ENCODE measurements at places on chromosomes 6 and 20. TPM values are rescaled to one million over a fixed set of nuclear protein-coding genes. Genes with fewer than 3 reads are reported as not detected.

The ADGRB3 gene
- polyA plus RNA-seq: 0.31 TPM

GRCh38 chr20:719816-720215 is 44.2 kb upstream of the SCRT2 start:
- H3K36me3 ChIP-seq: no peaks in the 10 kb centered on the region
- no peaks in the 10 kb centered on the region for H3K4me1 ChIP-seq
- DNase-seq: no peak
- no peaks in the 10 kb centered on the region for H3K27me3 ChIP-seq

The TJAP1 gene
- polyA plus RNA-seq: 30.7 TPM

The GPLD1 gene
- polyA plus RNA-seq: 2.9 TPM

DNA sequence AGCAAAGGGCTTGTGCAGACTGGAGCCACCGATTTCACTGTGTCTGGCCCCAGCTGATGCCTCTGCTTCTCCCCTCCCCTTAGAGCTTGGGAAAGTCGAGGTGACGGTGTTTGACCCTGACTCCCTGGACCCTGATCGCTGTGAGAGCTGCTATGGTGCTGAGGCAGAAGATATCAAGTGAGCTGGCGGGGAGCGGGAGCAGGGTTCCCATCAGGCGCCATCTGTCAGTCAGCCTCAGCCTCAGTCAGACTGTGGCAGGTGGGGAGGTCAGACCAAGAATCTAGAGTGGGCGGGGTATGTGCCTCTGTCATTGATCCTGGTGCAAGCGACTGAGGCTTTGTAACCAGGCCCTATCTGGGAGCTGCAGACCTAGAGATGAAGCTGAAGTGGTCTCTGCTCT is 5.5 kb downstream of the ERGIC3 start:
- DNase-seq: no peak
- no peak overlapping the region for H3K27ac ChIP-seq
- peaks cover 6% of the 10 kb centered on the region for H3K4me1 ChIP-seq
- no peaks in the 10 kb centered on the region for H3K27me3 ChIP-seq
- H3K4me3 ChIP-seq: no peak overlapping the region
- peaks cover 25% of the 10 kb centered on the region for H3K36me3 ChIP-seq

The GPSM3 gene
- polyA plus RNA-seq: 9.8 TPM

DNA sequence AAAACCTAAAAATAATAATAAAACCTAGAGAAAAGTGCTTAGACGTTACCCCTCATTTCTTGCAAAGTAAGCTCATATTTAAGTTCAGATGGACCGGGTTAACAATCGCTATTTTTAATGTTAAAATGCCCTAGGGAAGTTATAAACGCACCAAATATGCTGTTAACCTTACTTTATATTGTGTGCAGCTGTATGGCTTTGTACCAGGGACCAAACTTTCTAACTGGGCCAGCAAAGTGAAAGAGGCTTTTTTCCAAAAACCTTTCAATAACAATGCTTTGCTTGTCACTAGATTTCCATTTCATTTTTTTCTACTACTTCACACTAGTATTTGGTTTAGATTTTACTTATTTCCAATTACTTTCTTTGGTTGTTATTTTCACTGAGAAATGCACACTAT is 248.5 kb downstream of the FOXC1 start:
- H3K27me3 ChIP-seq: no peaks in the 10 kb centered on the region
- DNase-seq: no peak
- no peaks in the 10 kb centered on the region for H3K36me3 ChIP-seq
- H3K4me1 ChIP-seq: no peaks in the 10 kb centered on the region
- H3K27ac ChIP-seq: no peak overlapping the region
- H3K4me3 ChIP-seq: no peak overlapping the region

- no peaks in the 10 kb centered on the region for H3K4me1 ChIP-seq
- no peaks in the 10 kb centered on the region for H3K36me3 ChIP-seq
- no peak for DNase-seq
These were observed 277.9 kb upstream of the IRAK1BP1 start for GRCh38 chr6:78589436-78589835.

DNA sequence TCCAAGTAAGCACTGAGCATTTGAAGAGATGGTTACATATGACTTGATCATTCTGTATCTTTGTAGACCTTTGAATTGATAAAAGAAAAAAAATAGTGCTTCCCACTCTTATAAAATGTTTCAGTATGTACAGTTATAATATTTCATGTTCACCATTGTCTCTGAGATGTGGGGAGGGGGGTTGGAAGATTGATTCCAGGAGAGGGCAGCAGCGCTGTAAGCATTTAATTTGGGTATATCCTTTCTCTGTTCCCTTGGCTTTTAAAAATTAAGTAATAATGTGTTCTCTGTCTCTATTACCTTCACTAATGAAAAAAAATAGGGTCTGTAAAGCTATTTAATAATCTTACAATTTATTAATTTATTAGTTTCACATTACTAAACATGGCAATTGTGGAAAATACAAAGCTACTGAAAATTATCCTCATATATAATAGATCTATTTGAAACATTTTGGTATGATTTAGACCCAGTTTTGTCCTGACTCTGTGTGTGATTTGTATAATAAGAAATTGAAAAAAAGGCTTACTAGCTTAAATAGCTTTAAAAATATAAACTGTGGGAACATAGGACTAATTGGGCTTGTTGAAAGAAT is 341.2 kb downstream of the CDKAL1 start:
- no peak overlapping the region for H3K4me3 ChIP-seq
- H3K36me3 ChIP-seq: no peaks in the 10 kb centered on the region
- H3K4me1 ChIP-seq: peaks cover 3% of the 10 kb centered on the region
- H3K27ac ChIP-seq: no peak overlapping the region
- no peaks in the 10 kb centered on the region for H3K27me3 ChIP-seq

The RCAN2 gene
- 5.0 TPM for polyA plus RNA-seq

DNA sequence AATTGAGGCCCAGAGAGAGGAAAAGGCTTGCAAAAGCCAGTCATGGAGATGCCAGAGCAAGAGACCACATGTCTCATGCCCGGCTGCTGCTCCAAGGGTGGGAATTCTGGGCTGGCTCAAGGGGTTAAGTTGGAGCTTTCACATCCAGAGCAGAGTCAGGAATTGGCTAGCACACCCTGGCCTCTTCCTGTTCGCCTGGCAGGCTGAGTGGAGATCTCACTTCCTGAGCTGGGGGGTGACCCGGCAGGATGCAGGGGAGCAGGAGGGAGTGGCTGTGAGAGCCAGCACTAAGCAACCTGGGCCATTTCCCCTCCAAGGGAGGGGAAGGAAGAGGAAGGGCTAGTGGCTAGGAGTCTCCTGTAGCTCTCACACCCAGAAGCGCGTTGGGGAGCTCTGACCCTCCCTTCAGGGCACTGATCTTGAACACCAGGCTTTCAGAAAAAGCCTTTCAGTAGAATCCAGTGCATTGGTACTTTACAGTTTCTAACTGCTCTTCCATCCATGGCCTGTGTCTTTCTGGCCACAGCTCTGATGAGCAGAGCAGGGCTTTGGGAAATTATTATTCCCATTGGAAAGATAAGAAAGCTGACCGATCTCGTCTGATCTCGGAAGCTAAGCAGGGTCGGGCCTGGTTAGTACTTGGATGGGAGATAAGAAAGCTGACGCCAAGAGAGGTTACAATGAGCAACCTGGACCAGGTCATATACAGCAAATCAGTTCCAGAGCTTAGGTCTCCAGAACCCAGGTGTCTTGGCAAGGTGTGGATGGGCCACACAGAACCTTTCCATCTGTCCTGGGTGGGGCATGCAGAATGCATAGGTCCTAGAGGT is 2.2 kb upstream of the CCM2L start:
- DNase-seq: peak; percentile 62
- no peak overlapping the region for H3K4me3 ChIP-seq
- H3K4me1 ChIP-seq: peaks cover 23% of the 10 kb centered on the region
- H3K36me3 ChIP-seq: no peaks in the 10 kb centered on the region
- no peak overlapping the region for H3K27ac ChIP-seq

- H3K27me3 ChIP-seq: no peaks in the 10 kb centered on the region
- no peak overlapping the region for H3K4me3 ChIP-seq
- DNase-seq: no peak
These were observed 23.7 kb downstream of the RANBP9 start for GRCh38 chr6:13687917-13688351.

DNA sequence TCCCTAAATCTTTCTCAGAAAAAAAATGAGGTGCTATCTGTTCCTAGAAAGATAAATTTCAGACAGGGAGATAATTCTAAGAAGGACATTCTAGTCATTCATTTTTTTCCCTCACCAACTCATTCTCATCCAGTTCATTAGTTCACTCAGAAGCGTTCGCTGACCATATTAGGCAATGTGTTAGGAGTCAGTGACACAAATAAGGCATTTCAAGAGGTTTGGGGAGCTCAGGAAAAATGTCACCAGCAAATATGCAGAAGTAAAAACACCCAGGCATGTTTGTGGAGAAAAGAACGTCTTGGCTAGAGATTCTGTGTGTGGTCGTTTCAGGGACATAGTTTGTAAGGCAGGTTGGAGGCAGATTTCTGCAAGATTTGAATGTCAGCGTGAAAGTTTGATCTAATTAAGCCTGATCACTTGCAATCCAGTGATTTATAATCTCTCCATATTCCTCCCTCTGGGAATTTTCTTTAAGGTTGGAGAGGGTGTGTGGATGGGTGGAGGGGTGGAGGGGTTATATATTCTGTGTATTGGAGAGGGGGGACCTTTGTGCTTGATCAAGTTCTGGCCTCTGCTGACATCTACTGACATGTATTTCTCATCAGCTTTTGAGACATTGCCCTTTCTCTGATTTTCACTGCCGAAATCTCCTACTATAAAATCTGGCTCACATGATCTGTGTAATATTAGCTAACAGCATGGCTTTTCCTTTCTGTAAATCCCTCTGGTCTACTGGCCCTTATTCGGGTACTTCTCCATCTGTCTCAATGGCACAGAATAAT is 3.6 kb downstream of the MYCT1 start:
- H3K36me3 ChIP-seq: no peaks in the 10 kb centered on the region
- no peak overlapping the region for H3K27ac ChIP-seq
- H3K4me3 ChIP-seq: no peak overlapping the region
- no peaks in the 10 kb centered on the region for H3K27me3 ChIP-seq

DNA sequence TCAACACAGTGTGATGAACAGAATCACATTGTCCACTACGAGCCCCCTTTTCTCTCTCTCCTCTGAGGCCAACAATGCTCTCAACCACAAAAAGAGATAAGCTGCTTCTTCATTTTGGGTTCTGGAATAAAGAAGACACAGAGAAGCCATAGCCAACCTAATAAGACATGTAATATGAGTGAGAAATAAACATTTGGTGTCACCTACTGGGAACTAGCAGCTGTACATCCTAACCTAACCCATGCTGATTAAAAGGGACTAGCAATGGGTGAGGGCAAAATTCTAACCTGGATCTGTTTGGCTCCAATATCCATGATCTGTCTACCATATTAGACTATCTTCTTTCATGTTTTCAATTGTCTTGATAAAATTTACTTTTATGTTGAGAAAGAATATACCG is 369.1 kb upstream of the MARCKS start:
- no peaks in the 10 kb centered on the region for H3K36me3 ChIP-seq
- no peak overlapping the region for H3K4me3 ChIP-seq
- no peaks in the 10 kb centered on the region for H3K4me1 ChIP-seq
- H3K27me3 ChIP-seq: no peaks in the 10 kb centered on the region

DNA sequence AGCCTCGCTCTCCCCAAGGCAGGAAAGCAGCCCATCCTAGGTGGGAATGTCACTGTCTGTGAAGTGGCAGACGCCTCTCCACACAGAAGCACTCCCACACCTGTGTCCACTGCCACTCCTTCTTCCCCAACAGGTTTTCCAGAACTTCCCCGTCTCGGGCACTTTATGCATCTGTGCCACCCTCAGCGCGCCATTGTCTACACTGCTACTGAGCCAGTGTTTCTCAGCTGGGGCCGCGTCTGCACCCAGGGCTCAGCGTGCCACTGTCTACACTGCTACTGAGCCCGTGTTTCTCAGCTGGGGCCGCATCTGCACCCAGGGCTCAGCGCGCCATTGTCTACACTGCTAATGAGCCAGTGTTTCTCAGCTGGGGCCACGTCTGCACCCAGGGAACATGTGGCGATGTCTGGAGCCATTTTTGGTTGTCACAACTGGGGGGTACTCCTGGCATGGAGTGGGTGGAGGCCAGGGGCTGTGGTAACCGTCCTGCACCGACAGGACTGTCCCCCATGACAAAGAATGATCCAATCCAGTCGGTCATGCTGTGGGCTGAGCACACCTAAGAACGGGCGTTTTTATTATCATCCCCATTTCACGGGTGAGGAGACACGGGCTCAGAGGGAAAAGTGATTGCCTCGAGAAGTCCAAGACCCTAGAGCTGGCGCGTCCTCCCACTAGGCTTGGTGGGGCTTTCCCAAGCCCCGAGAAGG is 41.7 kb upstream of the ZBP1 start:
- peaks cover 3% of the 10 kb centered on the region for H3K36me3 ChIP-seq
- no peak for DNase-seq
- peaks cover 7% of the 10 kb centered on the region for H3K4me1 ChIP-seq

- no peak overlapping the region for H3K4me3 ChIP-seq
- H3K4me1 ChIP-seq: no peaks in the 10 kb centered on the region
- DNase-seq: no peak
- H3K36me3 ChIP-seq: no peaks in the 10 kb centered on the region
- H3K27me3 ChIP-seq: no peaks in the 10 kb centered on the region
- H3K27ac ChIP-seq: no peak overlapping the region
These were observed 35.9 kb downstream of the EPM2A start for GRCh38 chr6:145699462-145699861.

- peaks cover 30% of the 10 kb centered on the region for H3K27me3 ChIP-seq
- peak within 1 kb of the TSS; percentile 70 for H3K4me3 ChIP-seq
- DNase-seq: peak; percentile 70
- H3K36me3 ChIP-seq: no peaks in the 10 kb centered on the region
These were observed at the start of gene ESR1 for GRCh38 chr6:151807513-151808370. TSS of gene ESR1 (plus strand) at chr6:151807682. CDS start at chr6:151807913, 231 bp downstream.

GRCh38 chr6:149060985-149061760 is 256.3 kb upstream of the TAB2 start:
- DNase-seq: no peak
- H3K27ac ChIP-seq: no peak overlapping the region
- no peaks in the 10 kb centered on the region for H3K36me3 ChIP-seq
- H3K4me1 ChIP-seq: no peaks in the 10 kb centered on the region
- H3K27me3 ChIP-seq: no peaks in the 10 kb centered on the region
- no peak overlapping the region for H3K4me3 ChIP-seq

The CTAGE9 gene
- polyA plus RNA-seq: not detected

DNA sequence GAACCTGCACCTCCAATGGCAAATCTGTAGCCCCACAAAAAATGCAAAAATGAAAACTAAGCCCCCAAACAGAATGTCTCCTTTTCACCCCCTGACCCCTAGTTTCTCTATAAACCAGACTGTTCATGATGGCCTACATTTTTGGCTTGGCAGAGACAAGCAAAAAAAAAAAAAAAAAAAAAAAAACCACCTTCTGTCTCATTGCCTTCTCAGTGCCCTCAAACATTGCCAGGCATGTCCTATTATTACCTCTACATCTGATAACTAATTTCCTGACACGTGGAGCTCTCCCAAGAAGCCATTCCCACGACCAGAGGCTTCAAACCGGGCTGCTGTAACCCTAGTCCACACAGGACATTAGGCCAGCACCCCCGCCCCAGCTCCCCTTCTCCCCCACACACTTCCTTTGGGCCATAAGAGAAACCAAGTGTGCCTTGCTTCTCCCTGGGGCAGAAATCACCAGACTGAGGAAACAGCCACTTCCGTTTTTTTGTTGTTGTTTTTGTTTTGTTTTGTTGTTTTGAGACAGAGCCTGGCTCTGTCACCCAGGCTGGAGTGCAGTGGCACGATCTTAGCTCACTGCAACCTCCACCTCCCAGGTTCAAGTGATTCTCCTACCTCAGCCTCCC is 65.4 kb downstream of the GPR6 start:
- no peak for DNase-seq
- H3K36me3 ChIP-seq: no peaks in the 10 kb centered on the region
- no peaks in the 10 kb centered on the region for H3K27me3 ChIP-seq

GRCh38 chr6:18178960-18179615 is 23.9 kb downstream of the KDM1B start:
- no peaks in the 10 kb centered on the region for H3K4me1 ChIP-seq
- no peaks in the 10 kb centered on the region for H3K36me3 ChIP-seq
- H3K27ac ChIP-seq: no peak overlapping the region
- H3K4me3 ChIP-seq: no peak overlapping the region
- no peak for DNase-seq

The SLC12A5 gene
- 2.8 TPM for polyA plus RNA-seq

The KCNK16 gene
- not detected for polyA plus RNA-seq

All from H1 (cell line).